Karpas-422 (cell line): ENCODE measurements at places on chromosomes 12 and 14. TPM values are rescaled to one million over a fixed set of nuclear protein-coding genes. Genes with fewer than 3 reads are reported as not detected.

- H3K36me3 ChIP-seq = peaks cover 14% of the 10 kb centered on the region
- peak overlapping the region; percentile 31 for H3K4me3 ChIP-seq
- H3K27me3 ChIP-seq = no peaks in the 10 kb centered on the region
- DNase-seq = peak; percentile 81
- H3K27ac ChIP-seq = peak overlapping the region; percentile 89
These were observed 122.7 kb downstream of the SLC38A6 start for GRCh38 chr14:61103541-61104339.

DNA sequence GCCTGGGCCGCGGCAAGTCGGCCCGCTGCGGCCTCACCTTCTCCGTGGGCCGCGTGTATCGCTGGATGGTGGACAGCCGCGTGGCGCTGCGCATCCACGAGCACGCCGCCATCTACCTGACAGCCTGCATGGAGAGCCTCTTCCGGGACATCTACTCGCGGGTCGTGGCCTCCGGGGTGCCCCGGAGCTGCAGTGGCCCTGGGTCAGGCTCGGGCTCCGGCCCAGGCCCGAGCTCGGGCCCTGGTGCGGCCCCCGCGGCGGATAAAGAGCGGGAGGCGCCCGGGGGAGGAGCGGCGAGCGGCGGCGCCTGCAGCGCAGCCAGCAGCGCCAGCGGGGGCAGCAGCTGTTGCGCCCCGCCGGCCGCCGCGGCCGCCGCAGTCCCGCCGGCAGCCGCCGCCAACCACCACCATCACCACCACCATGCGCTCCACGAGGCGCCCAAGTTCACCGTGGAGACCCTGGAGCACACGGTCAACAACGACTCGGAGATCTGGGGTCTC is 226.2 kb upstream of the CRY1 start:
- H3K27me3 ChIP-seq = no peaks in the 10 kb centered on the region
- H3K4me3 ChIP-seq = no peak overlapping the region
- H3K4me1 ChIP-seq = no peaks in the 10 kb centered on the region
- DNase-seq = no peak

The RAD52 gene
- 14.9 and 23.5 TPM in 2 replicates for total RNA-seq

GRCh38 chr12:16613199-16613598 is 7.2 kb upstream of the LMO3 start:
- no peak overlapping the region for H3K4me3 ChIP-seq
- no peaks in the 10 kb centered on the region for H3K4me1 ChIP-seq
- H3K27ac ChIP-seq = no peak overlapping the region
- no peaks in the 10 kb centered on the region for H3K27me3 ChIP-seq
- no peaks in the 10 kb centered on the region for H3K36me3 ChIP-seq

DNA sequence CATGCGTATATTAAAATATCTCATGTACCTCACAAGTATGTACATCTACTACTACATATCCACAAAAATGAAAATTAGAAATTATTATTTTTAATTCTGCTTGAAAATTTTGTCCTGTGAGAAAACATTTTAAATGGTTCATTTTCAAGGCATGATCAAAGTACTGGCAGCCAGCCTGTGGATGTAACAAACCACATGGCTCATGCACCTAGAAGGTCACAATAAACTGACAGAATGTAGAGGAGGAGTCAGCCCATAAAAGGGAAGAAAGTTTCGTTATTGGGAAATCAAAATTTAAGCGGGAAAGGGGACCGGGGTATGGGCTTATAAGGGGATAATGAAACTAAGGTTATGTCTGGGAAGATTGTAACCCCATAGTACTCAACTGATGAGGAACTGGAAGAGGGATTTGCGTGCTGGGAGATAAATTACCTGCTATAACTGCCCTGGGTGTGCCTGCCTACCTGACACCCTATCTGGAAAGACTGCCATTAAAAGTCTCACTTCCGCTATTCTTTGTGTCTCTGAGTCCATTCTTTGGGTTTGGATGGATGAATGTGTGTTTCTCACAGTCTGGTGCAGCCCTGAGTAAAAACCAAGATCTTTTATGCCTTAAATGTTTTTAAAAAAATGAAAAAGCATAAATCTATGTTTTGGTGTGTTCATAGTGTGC is 62.2 kb upstream of the PCED1B start:
- no peak overlapping the region for H3K4me3 ChIP-seq
- DNase-seq = peak; percentile 56
- H3K36me3 ChIP-seq = no peaks in the 10 kb centered on the region
- no peak overlapping the region for H3K27ac ChIP-seq
- no peaks in the 10 kb centered on the region for H3K4me1 ChIP-seq
- H3K27me3 ChIP-seq = no peaks in the 10 kb centered on the region

GRCh38 chr12:10634427-10634826 is 21.0 kb upstream of the MAGOHB start:
- no peak for DNase-seq
- H3K27ac ChIP-seq = no peak overlapping the region
- no peak overlapping the region for H3K4me3 ChIP-seq
- no peaks in the 10 kb centered on the region for H3K36me3 ChIP-seq
- H3K27me3 ChIP-seq = no peaks in the 10 kb centered on the region

The ASPG gene
- total RNA-seq = not detected in 2 replicates

DNA sequence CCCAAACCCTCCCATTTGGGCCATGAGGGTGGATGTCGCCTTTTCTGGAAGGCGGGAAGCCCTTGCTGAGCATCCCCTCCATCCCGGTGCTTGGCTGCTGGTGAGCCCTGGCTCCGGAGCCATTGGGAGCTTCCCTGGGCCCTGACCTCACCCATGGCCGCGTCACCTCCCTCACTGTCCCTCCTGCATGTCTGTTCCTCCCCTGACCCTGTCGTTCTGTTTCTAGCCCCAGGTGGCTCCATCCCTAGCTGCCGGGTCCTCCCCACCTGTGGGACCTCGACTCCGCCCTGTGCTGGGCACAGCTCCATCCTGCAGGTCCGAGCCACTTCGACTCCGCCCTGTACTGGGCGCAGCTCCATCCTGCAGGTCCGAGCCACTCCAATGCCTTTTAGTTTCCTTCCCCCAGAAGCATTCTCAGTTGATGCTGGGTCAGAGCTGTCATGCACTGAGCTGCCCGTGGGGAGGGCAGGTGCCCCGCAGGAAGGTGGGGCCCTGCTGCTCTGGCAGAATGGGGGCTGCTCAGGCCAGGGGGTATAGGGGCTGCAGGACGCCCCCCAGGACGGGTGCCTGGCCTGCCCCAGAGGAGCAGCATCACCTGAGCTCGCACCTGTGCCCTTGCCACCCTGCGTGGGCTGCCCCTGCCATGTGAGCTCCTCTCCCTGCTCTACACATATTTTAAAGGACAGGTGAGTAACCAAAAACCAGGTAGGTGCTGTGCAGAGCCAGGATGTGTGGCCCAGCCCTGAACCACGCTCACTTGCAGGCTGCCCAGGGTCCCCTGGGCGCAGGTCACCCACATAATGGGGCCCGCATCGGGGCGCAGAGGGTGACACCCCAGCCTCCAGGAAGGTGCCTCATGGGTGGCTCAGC is 19.0 kb downstream of the NOC4L start:
- no peaks in the 10 kb centered on the region for H3K36me3 ChIP-seq
- no peaks in the 10 kb centered on the region for H3K4me1 ChIP-seq
- DNase-seq = no peak
- H3K4me3 ChIP-seq = no peak overlapping the region
- H3K27ac ChIP-seq = no peak overlapping the region

GRCh38 chr12:12528361-12529270 is 34.0 kb downstream of the DUSP16 start:
- DNase-seq = no peak
- H3K27ac ChIP-seq = no peak overlapping the region
- no peak overlapping the region for H3K4me3 ChIP-seq

The ATG101 gene
- 31.9 and 63.0 TPM in 2 replicates for total RNA-seq

GRCh38 chr14:20631023-20631879 is 10.2 kb downstream of the OR6S1 start:
- H3K27ac ChIP-seq = no peak overlapping the region
- no peaks in the 10 kb centered on the region for H3K36me3 ChIP-seq
- H3K27me3 ChIP-seq = no peaks in the 10 kb centered on the region

- no peak for DNase-seq
- H3K27ac ChIP-seq = no peak overlapping the region
- H3K36me3 ChIP-seq = no peaks in the 10 kb centered on the region
- no peaks in the 10 kb centered on the region for H3K4me1 ChIP-seq
- no peaks in the 10 kb centered on the region for H3K27me3 ChIP-seq
- H3K4me3 ChIP-seq = no peak overlapping the region
These were observed 291.0 kb upstream of the FKBP4 start for GRCh38 chr12:2503762-2504161.

DNA sequence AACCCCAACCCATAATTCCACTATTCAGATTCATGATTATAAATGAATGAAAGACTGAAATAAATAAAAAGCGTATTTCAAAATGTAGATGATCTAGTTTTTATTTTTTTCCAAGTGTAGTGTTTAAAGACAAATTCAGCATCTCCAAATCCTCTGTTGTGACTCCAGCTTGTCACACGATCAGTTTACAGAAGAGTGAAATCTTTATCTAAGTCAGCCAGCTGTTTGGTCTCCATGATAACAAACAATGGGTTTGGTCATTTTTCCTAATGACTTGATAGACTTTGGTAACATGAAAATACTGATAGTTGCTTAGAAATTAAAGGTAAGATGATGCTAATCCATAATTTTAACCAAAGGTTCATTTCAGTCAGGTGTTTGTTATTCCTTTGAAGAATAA is 114.5 kb upstream of the RASSF8 start:
- H3K27ac ChIP-seq = no peak overlapping the region
- H3K27me3 ChIP-seq = no peaks in the 10 kb centered on the region
- no peak for DNase-seq
- no peaks in the 10 kb centered on the region for H3K4me1 ChIP-seq
- no peaks in the 10 kb centered on the region for H3K36me3 ChIP-seq

GRCh38 chr14:101506211-101506925 is 54.9 kb upstream of the DIO3 start:
- H3K36me3 ChIP-seq = no peaks in the 10 kb centered on the region
- DNase-seq = no peak
- no peaks in the 10 kb centered on the region for H3K4me1 ChIP-seq
- H3K27ac ChIP-seq = no peak overlapping the region
- H3K27me3 ChIP-seq = no peaks in the 10 kb centered on the region

DNA sequence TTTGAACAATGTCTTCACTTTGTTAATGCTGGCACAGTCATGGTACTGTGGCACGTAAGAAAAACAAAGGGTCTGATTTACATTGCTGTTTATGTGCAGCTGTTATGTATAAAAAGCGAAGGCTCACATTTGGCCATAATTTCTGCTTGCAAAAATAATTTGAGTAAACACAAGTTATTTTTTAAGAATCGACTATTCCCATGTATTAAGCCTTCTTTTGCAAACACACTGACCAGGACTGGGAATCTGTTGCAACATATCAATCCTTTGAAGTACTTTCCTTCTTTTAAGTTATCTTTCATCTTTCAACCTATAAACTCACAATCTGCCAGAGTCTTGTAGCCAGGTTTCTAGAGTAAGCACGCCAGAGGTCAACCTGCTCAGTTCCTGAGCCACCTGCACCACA is 145.4 kb upstream of the BMP4 start:
- no peaks in the 10 kb centered on the region for H3K36me3 ChIP-seq
- no peaks in the 10 kb centered on the region for H3K4me1 ChIP-seq
- H3K27ac ChIP-seq = no peak overlapping the region

GRCh38 chr12:67765776-67766766 is 117.5 kb downstream of the DYRK2 start:
- H3K36me3 ChIP-seq = no peaks in the 10 kb centered on the region
- DNase-seq = no peak
- H3K4me1 ChIP-seq = peaks cover 39% of the 10 kb centered on the region
- no peak overlapping the region for H3K4me3 ChIP-seq
- no peaks in the 10 kb centered on the region for H3K27me3 ChIP-seq

DNA sequence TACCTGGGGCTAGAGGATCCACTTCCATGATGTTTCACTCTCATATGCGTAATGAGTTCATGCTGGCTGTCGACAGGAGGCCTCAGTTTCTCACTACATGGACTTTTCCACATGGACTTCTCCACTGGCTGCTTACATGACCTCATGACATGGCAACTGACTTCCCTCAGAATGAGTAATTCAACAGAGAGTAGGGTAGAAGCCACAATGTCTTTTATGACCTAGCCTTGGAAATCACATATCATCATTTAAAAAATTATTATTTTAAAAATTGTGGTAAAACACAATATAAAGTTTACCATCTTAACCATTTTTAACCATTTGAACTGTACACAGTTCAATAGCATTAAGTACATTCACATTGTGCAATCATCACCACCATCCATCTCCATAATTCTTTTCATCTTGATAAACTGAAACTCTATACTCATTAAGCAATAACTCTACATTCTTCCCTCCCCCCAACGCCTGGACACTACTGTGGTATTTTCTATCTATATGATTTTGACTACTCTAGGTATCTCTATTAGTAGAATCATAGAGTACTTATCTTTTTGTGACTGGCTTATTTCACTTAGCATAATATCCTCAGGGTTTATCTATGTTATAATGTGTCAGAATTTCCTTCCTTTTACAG is 144.5 kb downstream of the TGFB3 start:
- peaks cover 9% of the 10 kb centered on the region for H3K36me3 ChIP-seq
- no peak for DNase-seq
- H3K27ac ChIP-seq = no peak overlapping the region
- no peaks in the 10 kb centered on the region for H3K27me3 ChIP-seq

- H3K27me3 ChIP-seq = no peaks in the 10 kb centered on the region
- H3K4me1 ChIP-seq = no peaks in the 10 kb centered on the region
- H3K27ac ChIP-seq = no peak overlapping the region
- no peak overlapping the region for H3K4me3 ChIP-seq
- DNase-seq = no peak
These were observed 112.6 kb downstream of the PRMT8 start for GRCh38 chr12:3603576-3603975.
